ENCODE measurements at places on chromosomes 12 and 14.

DNA sequence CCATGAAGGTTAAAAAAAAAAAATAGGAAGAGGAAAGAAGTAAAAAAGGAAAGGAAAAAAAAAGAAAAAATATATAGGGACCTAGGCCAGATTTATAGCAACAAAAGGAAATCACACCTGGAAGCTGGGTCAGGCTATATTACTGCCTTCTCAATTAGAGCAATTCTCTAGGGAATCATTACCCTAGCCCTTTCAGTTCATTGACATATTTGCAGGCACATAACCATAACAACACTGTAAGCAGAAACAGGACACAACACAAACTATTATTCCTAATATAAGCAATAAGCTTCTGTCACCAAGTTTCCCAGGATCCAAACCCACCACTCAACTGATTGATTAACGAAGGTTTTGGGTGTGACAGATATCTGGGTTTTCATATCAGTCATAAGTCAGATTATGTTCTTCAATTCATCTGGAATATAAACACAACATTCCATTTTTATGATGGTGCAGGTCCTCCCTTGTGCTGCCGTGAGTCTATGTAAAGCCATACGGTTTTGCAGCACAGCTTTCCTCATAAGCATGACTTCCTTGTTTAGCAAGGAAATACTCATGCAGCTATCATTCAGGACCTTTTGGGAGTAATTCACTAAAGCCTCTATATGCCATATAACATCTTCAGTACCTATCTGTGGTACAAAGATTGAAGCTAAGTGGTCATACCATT lies 4.2 kb downstream of the PCNX4 start:
- no peak for DNase-seq

DNA sequence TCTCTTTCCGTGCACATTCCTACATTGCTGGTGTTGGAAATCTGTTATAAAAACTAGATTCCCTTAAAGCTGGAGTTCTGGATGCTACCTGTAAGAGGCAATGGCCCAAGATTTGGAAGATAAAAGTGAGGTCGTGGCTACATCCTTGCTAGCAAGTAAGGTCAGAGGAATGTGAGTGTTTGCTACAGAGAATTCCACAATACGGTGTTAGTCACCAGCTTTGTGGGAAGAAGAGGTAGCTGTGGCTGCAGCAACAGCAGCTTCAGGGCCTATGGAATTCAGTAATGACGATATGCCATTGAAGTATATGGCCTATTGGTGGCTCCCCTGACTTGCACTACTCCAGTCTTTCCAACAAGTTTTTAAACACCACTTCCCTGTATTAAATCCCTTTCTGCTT lies 227.7 kb upstream of the TMEM260 start:
- no peak for DNase-seq

- DNase-seq = no peak
These were observed 297.5 kb downstream of the ZFP36L1 start for GRCh38 chr14:68495101-68496039.

- DNase-seq = no peak
These were observed 161.4 kb downstream of the STXBP6 start for GRCh38 chr14:24888532-24888931.

- DNase-seq = no peak
These were observed 20.5 kb downstream of the UBC start for GRCh38 chr12:124893792-124894516.

DNA sequence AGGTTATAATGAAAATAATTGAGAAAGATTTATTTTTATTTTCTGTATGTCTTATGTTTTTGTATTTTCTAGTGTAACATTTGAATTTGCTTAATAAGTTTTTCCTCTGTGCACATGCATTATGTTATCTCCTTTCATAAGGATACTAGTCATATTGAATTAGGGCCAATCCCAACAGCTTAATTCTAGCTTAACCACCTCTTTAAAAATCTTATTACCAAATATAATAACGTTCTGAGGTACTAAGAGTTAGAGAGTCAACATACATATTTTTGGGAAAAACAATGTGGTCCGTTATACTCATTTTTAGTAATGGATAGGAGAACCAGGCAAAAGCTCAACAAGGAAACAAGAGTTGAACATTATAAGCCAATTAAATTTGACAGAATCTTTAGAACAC lies 845.6 kb upstream of the SEL1L start:
- no peak for DNase-seq

DNA sequence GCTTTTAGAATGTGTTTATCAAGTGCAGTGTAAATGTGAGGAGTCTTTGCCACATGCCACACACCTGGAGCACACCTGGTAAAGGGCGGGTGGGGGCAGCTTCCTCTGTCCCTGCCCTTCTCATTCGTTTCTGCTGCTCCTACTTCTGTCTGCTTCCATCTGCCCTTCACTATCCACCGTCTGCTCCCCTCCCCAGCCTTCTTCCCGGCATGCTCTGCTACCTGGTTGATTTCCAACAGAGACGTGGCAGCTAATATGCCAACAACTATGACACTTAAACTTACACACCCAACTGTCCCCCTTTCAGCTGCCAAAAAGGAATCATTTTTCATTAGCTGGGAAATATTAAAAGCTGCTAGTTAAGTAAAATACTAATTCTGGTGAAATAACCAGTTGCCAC lies 9.1 kb upstream of the CARMIL3 start:
- DNase-seq = no peak

DNA sequence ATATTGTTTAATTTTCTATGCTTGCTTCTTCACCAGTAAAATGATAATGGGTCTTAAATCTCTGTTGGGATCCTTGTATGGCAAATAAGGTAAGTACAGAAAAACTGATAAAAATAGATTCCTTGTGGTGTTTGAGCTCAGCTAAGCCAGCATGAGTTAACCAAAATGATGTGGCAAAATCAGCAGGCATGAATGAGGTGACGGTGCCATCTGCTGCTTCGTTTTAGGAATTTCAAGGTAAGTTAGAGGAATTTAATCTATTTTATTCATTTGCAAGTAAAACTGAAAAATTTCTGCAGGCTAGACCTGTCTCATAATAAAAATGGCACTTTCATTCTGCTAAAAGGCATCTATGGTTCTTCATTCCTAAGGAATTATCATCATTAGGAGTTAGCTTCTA lies 10.0 kb upstream of the CLEC7A start:
- peak; percentile 18 for DNase-seq

DNA sequence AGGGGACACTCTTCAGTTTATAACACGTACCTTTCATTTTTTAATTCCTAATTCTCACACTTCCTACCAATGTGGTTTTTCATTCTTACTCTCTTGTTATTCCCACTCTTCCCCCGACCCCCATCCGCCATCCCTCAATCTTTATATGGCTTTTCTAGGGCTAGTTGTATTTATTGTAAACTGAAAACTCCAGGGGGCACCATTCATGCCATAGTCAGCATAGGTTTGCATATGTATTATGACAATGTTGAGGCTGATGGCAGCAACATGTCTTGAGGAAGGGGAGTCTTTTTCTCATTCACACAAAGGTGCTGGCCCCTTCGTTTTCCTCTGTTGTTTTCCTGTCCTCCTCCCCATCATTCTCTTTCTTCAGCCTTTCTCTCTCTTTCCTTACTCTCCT lies 27.7 kb upstream of the LTA4H start:
- no peak for DNase-seq

GRCh38 chr12:10554756-10555481 lies 49.2 kb downstream of the EIF2S3B start:
- DNase-seq = peak; percentile 11
